ENCODE measurements at places on chromosomes 7 and 10.

DNA sequence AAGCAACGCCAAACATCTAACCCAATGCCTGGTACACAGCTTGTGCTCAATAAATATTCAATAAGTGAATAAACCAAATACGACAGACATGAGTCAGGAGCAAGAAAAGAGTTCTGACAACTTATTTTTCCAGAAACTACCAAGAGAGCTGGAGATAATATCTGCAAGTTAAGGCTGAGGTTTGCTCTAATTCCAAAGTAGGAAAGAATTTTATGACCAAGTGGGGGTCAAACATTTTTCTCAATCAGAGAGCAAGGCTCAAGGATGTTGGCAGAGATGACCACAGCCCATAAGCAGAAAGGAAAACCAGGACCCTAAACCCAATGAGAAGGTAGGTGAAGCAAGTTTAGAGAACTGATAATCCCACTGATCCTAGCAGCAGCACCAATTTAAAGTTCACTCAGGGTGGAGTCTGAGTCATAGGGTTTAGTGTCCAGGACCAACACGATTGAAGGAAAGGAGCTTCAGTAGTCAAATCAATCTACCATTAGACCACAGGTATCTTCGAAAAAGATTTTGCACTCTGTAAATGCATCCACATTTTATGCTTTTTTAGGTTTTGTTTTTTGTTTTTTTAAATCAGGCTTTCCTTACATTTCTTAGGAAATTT is 49.3 kb upstream of the KCNIP2 start:
- DNase-seq, result peak; percentile 38

GRCh38 chr7:21367081-21367480 is 60.8 kb upstream of the SP4 start:
- no peak for DNase-seq

- no peak for DNase-seq
Measured at GRCh38 chr7:54187886-54188685, 354.1 kb upstream of the VSTM2A start.

DNA sequence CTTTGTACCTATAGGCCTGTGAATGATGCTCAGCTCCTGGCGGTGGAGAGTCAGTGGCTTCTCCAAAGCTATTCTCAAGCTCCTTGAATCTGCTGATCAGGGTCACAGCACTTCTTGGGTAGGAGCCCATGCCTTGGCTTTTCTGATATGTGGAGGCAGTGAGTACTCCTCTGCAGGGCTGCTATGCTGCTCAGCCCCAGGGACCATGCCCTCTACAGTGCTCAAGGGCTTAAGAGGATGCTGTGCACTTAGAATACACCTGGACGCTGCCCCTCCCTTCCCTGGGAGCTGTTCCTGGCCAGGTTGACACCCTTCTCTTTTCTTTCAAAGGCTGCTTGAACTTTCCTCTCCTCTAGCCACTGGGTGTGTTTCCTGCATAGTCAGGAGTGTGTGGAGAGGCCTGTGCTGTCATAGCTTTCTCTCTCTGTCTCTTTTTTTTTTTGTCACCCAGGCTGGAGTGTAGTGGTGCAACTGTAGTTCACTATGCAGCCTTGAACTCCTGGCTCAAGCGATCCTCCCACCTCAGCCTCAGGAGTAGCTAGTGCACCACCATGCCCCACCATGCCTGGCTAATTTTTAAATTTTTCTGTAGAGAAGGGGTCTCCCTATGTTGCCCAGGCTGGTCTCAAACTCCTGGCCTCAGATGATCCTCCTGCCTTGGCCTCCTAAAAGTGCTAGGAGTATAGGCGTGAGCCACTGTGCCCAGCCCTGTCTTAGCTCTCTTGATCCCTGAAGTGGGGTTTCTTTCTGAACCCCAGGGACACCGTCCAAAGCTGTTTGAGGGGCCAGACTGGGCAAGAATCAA is 113.9 kb downstream of the KIF20B start:
- DNase-seq, result no peak

DNA sequence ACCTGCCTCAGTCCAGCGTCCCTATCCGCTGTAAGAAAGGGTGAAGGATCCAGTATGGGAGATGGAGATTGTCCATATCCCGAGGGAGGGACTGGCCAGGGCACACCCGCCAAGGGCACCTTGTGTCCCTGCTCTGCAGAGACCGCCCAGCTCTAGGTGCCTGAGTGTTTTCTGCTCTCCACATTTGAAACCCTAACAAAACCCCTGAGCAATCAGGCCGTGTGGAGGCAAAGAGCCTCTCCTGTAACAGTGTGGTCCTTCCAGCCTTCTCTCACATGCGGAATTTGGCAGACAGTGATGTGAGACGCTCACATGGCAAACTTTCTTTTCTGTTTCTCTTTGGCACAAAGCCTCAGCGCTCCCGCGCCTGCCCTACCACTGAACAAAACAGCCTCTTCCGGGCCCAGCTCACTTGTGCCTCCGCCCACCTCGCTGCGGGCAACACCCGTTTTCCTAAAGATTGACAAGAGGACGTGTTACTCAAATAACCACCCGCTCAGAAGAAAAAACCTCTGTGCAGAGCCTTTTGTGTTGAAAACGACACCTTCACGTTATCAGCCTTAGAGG is 514.8 kb downstream of the DNAJB6 start:
- no peak for DNase-seq

All from AG20443 (cell line).